ENCODE measurements at places on chromosomes 7 and 10. TPM values are rescaled to one million over a fixed set of nuclear protein-coding genes. Genes with fewer than 3 reads are reported as not detected.

DNA sequence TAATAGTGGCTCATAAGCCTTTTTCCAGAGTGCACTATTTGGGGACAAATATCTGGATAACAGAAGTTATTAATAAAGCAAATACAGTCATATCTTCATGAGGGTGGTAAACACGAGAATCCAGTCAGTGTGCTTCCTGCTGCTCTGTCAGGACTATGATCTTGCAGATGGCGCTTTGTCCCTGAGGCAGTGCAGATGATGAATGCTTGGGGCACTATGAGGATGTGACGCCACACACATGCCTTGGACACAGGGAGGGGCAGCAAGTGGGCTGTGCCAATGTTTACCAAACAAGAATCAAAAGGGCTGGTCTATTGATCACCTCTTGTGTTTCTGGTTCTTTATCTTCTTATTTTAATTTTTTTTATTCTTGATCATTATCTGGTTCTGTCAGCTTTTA, 79.8 kb downstream of the GAD2 start:
- DNase-seq: no peak
- H3K27me3 ChIP-seq: peaks cover 37% of the 10 kb centered on the region
- no peak overlapping the region for H3K27ac ChIP-seq
- H3K4me3 ChIP-seq: no peak overlapping the region
- no peaks in the 10 kb centered on the region for H3K4me1 ChIP-seq

- no peak overlapping the region for H3K4me3 ChIP-seq
- DNase-seq: no peak
- H3K4me1 ChIP-seq: no peaks in the 10 kb centered on the region
- H3K27me3 ChIP-seq: no peaks in the 10 kb centered on the region
- H3K27ac ChIP-seq: no peak overlapping the region
Measured at GRCh38 chr10:20100171-20100570, 283.9 kb downstream of the PLXDC2 start.

DNA sequence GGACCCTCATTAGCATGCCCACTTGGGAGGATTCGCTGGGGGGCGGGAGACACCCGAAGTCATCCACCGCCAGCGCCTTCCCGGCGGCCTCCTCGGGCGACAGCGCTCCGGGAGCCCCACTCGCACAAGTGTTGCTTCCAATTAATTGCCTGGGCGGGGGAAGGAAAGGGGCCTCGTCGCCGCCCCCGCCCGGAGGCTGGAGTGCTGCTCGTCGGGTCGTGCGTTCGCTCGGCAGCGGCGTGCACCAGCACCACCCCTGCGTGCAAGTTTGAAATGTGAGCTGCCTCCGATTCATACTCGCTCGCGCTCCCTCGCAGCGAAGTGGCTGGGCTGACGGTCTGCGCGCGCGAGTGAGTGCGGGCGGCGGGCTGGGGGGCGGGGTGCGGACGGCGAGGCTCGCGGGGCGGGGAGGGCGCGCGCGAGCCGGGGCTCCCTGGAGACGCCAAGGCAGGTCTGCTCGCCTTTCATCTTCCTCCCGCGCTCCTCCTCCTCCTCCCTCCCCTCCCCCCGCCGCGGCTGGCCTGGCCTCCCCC, 104.6 kb upstream of the PPIF start:
- H3K27me3 ChIP-seq: no peaks in the 10 kb centered on the region
- no peaks in the 10 kb centered on the region for H3K36me3 ChIP-seq
- no peak overlapping the region for H3K4me3 ChIP-seq

DNA sequence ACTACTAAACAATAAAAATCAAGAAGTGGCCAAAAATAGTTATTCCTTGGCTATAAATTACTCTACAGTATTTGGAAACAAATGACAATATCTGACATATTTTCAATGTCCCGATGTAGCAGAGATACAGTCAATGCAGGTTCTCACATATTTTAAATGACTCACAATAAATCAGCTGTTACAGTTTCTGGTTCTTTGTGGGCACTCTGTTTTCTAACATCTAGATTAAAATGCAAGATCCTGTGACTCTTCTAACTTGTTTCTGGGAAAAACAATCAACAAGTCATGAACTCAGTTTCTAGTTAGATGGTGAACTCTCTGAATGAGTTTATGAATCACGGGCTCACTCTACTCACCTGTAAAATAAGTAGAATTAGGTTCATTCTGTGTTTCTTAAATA, 849.6 kb upstream of the MBL2 start:
- no peaks in the 10 kb centered on the region for H3K27me3 ChIP-seq
- H3K4me3 ChIP-seq: no peak overlapping the region
- H3K27ac ChIP-seq: no peak overlapping the region

GRCh38 chr7:26625286-26625685, 239.1 kb downstream of the SKAP2 start:
- no peak for DNase-seq
- H3K27ac ChIP-seq: no peak overlapping the region
- H3K27me3 ChIP-seq: no peaks in the 10 kb centered on the region
- peaks cover 5% of the 10 kb centered on the region for H3K4me1 ChIP-seq
- no peaks in the 10 kb centered on the region for H3K36me3 ChIP-seq

GRCh38 chr10:73771722-73772280, 10.0 kb upstream of the CHCHD1 start:
- peak; percentile 48 for DNase-seq
- H3K36me3 ChIP-seq: peaks cover 27% of the 10 kb centered on the region
- H3K27me3 ChIP-seq: no peaks in the 10 kb centered on the region
- peak overlapping the region; percentile 97 for H3K27ac ChIP-seq
- peak overlapping the region; percentile 66 for H3K4me3 ChIP-seq

- no peaks in the 10 kb centered on the region for H3K36me3 ChIP-seq
- H3K4me1 ChIP-seq: no peaks in the 10 kb centered on the region
- no peak overlapping the region for H3K4me3 ChIP-seq
- no peaks in the 10 kb centered on the region for H3K27me3 ChIP-seq
- H3K27ac ChIP-seq: no peak overlapping the region
Measured at GRCh38 chr7:13327669-13328068, 640.2 kb downstream of the ARL4A start.

The GIMAP2 gene
- total RNA-seq: not detected

The ELFN1 gene
- total RNA-seq: 4.4 TPM

The PLAC9 gene
- not detected for total RNA-seq

The ANK3 gene
- total RNA-seq: 15.3 TPM
